Stimulated activated CD8-positive, alpha-beta memory T cell treated with anti-CD3 and anti-CD28 coated beads, Interleukin-12 subunit alpha, Interleukin-12 subunit beta, amount 100 ng/mL, for 1 hour (primary cell): ENCODE measurements at places on chromosomes 12 and 14.

DNA sequence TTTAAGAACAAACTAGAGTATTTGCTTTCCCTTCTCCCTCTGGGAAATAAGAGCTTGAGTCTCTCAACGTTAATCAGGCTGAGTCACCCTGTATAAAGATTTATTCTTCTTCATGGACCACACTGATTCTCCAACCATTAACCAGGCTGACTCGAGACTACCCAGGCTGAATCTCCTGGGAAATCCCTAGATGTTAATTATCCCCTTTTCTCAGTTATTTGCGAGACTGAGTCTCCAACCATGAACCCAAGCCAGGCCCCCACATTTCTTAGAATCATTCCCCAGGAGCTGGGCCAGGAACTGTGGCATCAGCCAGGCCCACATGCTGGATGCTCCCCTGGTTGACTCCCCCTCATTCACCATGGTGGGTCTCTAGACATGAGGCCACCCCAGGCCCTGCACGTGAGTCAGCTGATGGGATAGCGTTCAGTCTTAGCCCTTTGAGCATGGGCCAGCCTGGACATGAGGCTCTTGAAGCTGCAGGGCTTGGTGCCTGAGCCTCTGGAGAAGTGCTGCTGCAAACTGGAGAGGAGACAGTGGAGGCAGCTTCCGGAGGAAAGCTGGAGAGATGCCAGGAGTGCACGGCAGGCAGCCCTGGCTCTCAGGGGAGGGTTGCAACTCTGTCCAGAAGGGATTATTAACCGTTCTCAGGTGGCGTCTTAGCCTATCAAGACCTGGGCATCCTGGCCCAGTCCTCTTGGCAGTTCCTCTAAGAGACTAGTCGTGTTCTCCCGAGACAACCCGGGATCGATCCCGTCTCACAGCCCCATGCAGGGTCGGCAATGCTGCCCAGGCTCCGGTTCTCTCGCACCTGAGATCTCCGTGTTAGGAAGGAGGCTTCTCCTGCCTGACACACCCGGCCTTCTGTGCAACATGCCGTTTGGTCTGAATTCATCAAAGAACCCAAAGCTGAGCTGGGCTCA, 296.6 kb downstream of the ADGRD1 start:
- no peak for DNase-seq

- DNase-seq: no peak
Measured at GRCh38 chr12:130981074-130981742, 27.5 kb downstream of the ADGRD1 start.

DNA sequence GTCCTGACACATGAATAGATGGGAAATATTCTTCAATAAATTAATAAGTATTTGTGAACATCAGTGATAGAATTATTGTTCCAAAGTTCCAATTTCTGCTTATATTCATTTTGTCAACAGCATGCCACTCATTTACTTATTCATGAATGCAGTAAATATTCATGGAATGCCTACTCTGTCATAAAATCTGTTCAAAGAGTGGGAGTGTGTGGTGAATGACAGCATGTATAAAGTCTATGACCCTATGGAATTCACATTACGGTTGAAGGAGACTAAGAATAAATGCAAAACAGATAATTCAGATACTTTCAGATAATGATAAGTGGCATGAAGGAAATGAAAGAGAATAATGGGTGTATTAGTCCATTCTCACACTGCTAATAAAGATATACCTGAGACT, 494.7 kb downstream of the NRXN3 start:
- no peak for DNase-seq

DNA sequence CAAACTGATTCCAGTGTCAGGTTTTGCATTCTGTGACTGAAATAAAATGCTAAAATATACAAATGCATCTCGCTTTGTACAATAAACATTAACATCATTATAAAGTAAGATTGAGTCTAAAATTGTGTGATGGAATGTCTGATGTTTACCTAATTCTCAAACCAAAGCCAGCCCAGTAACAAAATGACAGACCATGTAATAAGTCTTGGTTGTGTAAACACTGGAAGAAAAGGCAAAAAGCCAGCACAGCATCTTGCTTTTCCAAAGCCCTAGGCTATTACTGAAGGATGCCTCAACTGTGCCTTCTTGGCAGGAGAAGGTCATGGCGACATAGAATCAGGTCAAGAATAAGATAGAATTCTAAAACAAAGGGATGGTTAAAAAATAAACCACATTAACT, 169.6 kb downstream of the EGLN3 start:
- no peak for DNase-seq

DNA sequence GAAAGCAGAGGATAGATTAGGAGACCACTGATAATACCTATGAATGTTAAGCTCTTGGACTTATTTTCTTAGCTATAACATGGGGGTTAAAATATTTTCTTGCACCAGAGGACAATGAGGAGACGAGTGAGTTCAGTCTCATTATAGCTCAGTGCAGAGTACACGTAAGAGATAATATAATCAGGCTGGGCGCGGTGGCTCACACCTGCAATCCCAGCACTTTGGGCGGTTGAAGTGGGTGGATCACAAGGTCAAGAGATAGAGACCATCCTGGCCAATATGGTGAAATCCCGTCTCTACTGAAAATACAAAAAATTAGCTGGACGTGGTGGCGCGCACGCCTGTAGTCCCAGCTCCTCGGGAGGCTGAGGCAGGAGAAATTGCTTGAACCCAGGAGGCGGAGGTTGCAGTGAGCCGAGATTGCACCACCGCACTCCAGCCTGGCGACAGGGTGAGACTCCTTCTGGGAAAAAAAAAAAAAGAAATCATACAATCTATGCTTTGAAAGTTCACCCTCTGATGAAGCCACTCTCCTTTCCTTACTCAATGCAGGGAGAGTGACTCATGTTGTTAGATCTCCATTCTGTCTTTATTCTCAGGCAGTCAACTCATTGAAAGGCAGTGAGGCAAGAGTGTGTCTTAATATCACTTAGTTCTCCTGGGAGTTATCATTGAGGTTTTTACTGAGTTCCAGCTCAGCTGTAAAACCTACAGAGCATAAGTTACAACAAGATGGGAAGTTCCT, 134.2 kb downstream of the SYNE2 start:
- no peak for DNase-seq

GRCh38 chr12:31029916-31030562, 43.6 kb upstream of the DDX11 start:
- no peak for DNase-seq

DNA sequence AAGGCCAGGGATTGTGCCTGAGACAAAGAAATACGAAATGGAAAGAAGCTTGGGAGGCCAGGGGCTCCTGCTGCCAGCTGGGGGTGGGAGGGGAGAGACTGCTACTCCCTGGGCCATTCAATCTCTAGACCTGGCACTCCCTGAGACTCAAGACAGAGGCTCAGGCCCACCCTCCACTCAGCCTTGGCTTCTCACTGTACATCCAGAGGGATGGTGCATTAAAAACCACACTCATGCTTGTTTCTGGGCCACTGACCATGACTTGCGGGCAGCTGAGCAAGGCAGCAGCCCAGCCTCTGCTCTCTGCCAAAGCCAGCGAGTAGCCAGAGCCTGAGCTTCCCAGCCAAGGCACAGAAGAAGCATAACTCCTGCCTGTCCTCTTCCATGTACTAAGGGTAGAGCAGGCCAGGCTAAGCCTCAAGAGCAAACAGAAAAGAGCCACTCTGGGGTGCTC, 41.5 kb downstream of the PITPNM2 start:
- DNase-seq: no peak

DNA sequence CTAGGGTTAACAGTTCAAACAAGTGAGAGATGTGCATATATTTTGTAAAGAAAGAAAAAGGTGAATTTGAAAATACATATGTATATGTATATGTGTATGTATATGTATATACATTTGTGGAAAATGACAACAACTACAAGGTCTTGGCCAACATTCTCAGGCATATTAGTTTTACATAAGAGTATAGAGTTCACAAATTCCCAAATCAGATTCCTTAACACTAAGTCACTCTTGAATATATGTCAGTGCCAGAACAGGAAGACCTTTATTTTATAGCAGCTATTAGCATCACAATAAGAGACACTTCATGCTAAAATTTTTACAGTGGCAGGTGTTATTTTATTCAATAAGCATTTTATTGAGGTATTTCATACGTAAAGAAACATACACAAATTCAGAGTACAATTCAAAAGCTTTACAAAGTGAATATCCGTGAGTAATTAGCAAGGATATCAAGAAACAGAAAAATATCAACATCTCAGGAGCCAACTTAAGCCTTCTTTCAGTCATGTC, 179.7 kb downstream of the SLC6A15 start:
- DNase-seq: no peak

DNA sequence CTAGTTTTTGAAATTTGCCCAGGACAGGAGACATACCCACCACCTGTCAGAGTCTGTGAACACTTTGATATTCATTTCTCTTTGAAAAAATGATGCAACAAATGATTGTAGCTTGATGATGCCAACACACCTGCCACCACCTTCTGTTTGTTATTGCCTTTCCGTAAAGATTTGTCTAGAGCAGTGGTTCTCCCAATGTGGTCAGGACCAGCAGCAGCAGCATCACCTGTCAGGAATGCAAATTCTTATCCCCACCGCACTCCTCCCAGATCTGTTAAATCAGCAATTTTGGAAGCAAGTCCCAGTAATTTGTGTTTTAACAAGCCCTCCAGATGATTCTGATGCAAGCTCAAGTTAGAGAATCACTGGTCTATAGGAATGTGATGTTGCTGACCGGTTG, 9.9 kb downstream of the CCDC175 start:
- DNase-seq: no peak

DNA sequence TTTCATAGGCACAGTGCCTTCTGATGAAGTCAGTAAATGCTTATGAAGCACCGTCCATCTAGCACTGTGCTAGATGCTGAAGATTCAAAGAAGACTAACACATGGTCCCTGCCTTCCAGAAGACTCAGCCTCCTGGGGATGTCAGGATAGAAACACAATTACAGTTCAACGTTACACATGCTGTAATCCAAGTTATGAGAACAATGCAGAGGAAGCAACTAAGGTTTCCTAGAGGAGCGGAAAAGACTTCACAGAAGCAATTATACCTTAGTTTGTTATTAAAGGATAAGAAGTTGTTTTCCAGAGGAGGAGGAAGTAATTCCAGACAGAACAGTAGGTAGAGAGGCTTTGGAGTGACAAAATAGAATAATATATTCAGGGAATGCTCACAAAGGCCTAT, 66.9 kb upstream of the FGD4 start:
- no peak for DNase-seq

GRCh38 chr12:3568695-3569094, 77.7 kb downstream of the PRMT8 start:
- no peak for DNase-seq

DNA sequence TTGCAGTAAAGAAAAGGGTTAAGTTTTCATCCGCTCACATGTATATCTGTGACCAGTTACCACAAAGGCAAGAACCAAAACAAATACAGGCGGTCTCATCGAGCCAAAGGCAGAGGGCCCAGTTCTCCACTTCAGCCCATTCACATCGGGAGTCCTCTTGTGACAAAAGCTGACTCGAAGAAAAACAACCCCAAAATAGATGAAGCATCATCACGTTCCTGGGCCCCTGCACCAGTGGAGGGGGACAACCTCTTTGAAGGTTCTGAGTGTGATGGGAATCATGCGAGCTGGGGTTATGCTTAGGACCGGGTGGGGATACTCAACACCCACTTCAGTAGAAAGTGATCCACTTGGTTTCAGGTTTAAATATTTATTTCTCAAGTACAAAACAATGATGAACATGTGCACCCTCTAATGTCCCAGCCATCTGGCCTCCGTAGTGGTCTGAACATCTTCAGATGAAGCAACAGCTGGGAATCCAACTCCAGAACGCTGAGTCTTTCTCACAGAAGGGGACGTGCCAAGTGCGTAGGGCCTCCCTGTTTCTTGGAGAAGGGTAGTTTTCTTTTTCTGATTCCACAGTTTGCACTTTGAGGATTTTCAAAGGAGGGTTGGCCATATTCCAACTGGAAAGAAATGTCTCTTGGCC, 8.4 kb downstream of the GSC start:
- DNase-seq: no peak

DNA sequence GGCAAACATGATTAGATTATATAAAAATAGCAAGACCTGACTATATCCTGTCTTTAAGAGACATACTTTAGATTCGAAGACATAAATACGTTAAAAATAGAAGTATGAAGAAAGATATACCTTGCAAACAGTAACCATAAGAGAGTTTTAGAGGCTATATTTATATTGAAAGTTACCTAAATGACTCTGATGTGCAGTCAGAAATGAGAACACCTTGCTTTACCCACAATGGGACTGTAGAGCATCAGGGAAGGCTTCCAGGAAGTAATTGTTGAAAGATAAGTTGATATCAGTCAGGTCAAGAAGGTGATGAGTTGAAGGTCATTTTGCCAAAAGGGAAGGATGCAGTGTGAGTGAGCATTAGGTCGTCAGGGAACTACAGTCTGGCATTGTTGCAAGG, 110.2 kb downstream of the NEDD1 start:
- DNase-seq: no peak

DNA sequence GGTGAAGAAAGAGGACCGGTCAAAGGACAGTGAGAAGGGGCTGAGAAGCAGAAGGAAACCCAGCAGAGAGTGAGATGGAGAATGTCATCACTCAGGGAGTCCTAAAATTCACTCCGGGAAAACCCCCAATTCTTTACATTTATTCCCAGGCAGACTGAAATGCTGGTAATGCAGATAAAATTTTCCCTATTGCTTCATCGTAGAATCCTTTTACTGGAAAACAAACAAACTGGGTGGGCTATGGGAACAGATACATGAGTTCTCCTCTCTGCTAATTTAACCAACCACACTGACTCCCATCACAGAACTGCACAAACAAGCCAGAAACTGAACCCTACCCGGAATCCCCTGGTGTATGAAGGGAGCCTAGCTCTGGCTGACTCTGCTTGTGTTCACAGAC, 20.9 kb downstream of the HEBP1 start:
- DNase-seq: no peak

- no peak for DNase-seq
Measured at GRCh38 chr12:52181746-52182145, 10.1 kb downstream of the KRT80 start.

DNA sequence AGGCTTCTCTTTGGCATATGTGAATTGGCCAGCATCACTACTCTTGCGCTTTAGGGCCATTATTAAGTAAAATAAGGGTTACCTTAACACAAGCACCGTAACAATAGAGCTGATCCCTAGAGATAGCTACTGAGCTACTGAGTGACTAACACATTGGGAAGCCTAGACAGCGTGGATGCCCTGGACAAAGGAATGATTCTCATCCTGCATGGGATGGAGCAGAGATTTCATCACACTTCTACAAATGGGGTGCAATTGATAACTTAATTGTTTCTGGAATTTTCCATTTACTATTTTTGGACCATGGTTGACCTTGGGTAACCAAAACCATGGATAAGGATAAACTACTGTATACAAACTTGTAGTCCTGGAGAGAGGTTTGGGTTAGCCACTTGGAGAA, 57.1 kb downstream of the FBXO34 start:
- no peak for DNase-seq

- DNase-seq: no peak
Measured at GRCh38 chr14:104467641-104468040, 111.9 kb upstream of the C14orf180 start.

DNA sequence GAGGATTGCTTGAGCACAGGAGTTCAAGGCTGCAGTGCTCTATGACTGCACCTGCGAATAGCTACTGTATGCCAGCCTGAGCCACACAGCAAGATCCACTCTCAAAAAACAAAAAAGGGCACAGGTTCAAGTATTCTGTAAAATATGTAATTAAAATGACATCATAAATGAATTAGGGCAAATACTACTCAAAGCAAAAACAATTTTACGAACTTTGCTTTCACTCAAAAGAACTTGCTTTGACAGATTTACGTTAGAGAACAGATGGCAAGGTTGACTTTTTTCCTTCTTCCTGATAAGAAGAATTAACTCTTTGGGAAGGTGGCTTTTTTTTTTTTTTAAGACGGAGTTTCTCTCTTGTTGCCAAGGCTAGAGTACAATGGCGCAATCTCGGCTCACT, 44.0 kb upstream of the EAPP start:
- DNase-seq: no peak
